NCI-H510A treated with DMSO at 0.1 percent for 48 hours (cell line): ENCODE measurements at places on chromosomes 2 and 18.

DNA sequence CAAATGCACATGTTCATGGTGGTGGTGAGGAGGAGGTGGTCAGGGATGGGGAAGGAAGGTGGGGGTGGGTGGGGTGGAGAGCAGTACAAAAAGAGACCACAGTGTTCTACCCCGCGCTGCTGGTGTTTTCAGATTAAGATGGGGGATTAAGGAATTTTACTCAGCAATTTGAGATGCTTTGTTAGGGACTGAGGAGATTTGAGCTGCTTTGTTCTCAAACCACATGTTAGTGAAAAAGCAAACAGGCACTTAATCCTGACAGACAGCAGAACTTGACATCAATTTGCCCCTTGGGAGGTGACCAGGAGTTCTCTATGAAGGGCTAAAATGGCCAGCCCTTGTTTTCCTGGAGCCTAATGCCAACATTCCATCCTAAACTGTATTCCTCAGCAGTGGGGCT is 244.5 kb downstream of the MEIS1 start:
- no peak for DNase-seq

GRCh38 chr2:237435844-237436587 is 22.1 kb upstream of the COL6A3 start:
- no peak for DNase-seq

DNA sequence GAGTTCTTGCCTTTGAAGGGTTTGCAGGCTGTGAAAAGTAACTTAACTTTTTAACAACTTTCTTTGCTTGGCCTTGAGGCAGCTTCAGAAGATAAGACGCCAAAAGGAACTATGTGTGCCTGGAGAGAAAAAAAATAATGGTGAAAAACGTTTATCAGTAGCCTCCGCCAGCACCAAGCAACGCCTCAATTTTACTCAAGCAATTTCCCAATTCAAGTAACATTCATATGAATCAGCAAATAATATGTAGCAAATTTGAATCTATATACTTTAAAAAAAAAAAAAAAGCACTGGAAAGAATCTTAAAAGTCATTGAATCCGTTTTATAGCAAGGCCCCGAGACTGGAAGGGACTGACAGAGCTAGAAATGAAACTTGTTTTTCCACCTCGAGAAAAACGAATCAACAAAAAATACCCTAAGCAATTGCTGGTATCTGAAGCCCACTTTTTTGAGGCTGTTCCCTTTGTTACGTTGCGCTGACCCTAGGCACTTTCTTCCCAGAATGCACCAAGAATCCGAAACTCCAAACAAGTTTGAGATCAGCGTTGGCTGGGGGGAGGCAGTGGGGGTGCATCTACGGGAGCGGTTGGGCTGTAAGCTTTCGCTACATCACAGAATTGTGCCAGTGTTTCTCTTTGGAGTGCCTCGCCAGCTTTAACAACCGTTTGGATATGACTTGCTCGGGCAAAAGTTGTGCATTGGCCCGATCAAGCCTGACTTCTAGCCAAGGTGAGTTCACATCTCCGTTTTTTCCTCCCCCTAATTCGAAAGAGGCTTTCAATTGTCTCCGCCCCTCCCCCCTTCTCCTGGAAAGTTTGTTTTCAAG is 2.7 kb upstream of the TGIF1 start:
- DNase-seq = peak; percentile 90

DNA sequence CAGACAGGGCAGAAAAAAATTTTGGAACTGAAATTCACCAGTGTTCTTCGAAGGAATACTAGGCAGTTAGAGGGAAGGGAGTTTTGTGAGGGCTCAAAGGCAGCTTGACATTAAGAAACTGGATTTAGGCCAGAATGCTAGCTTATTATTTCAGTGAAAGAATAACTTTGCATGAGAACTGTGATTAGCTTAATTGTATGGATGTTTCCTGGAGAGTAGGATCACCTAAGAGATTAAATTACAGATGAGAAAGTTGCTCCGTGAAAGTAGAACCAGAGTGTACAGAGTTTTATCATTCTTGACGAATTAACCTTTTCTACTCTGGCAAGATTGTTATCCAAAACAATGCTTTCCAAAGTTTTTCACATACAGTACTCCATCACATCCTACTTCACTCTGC is 6.2 kb downstream of the SPAG16 start:
- DNase-seq = no peak

- no peak for DNase-seq
These were observed 24.9 kb downstream of the IGFBP5 start for GRCh38 chr2:216670266-216671080.

GRCh38 chr2:73700661-73701447 is 36.3 kb downstream of the TPRKB start:
- no peak for DNase-seq

DNA sequence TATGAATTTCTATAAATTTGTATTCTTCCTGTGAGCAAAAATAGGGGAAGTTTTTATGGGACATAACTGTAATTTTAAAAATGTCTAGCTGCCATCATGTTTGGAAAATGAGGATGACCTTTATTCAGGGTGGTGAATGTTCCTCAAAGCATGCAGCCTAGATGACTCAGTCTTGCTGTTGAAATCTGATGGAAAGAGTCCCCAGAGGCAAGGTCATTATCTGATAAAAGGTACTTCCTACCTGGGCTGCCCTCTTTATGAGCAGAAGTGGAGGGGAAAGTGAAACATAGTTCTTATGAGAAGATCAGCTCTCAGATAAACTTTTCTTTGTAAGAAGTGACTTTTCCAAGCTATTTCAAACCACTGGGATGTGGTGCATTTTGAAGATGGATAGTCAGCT is 1144.7 kb upstream of the PIK3C3 start:
- DNase-seq = no peak

DNA sequence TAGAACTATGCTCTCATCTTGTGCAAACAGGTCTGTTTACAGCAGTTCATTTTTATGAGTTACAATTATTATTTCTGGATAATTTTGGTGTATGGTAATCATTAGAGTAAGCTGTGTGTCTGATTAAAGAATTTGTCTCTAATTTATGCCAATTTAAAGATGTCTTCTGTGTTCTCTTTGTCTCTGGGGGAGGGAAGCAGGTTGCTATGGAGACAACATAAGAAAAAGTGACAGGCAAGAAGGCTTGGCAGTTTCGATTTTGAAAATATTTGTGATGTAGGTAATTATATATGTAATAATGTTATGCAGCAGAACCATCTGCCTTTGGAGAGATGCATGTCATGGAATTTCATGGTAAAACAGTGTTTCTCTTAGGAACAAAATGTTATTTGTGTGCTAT is 78.2 kb downstream of the SH3RF3 start:
- DNase-seq = no peak

DNA sequence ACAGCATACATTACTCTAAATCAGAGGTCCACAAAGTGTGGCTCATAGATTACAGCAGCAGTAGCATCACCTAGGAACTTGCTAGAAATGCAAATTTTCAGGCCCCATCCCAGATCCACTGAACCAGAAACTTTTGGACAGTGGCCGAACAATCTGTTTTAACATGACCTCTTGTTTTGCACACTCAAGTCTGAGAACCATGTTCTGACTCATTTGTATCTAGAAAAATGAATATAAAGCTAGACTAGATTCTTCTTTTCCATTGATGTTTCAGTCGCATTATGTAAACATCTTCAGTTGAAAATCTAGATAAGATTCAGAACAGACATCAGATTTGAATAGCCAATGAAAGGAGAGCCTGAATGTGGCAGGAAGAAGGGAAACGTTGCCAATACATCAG is 608.8 kb downstream of the LRP1B start:
- no peak for DNase-seq

DNA sequence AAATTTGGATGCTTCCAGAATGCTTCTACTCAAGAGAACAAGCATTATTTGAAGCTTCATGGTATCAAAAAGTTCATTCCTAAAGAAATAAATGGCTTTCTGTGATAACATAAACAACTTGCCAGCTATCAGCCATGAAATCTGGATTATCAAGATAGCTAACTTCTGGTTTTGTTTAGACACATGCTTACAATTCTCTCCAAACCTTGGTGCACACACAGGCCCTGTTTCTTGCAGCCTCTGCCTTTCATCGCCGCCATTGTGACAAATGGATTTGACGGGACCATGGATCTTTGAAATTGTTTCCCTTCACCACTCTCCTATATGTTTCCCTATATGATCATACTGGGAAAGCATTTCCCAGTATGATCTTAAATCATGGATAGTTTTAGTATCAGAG is 47.9 kb upstream of the CABLES1 start:
- DNase-seq = no peak

- DNase-seq = no peak
These were observed 2156.0 kb upstream of the PIK3C3 start for GRCh38 chr18:39799006-39799405.

GRCh38 chr2:68771211-68771751 is 36.7 kb downstream of the ARHGAP25 start:
- DNase-seq = no peak

DNA sequence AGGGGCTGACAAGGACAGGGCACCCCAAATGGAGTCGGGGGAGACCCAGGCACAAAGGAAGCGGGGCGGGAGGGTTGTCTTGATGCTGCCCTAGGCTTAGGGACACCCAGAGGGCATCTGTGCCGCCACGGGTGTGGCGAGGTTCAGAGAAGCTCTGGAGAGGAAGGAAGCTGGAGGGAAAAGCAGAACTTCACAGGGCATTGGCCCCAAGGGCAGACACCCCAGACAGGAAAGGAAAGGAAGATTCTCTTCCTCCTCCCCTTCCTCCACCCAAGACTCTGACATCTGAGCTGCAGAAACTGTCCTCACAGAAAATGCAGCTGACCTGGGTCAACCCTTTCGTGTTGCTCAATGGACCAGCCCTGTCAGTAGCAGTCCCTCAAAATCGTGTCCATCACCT is 25.6 kb downstream of the DNMT3A start:
- DNase-seq = no peak

GRCh38 chr18:76064998-76065397 is 430.0 kb downstream of the ZNF516 start:
- peak; percentile 95 for DNase-seq

DNA sequence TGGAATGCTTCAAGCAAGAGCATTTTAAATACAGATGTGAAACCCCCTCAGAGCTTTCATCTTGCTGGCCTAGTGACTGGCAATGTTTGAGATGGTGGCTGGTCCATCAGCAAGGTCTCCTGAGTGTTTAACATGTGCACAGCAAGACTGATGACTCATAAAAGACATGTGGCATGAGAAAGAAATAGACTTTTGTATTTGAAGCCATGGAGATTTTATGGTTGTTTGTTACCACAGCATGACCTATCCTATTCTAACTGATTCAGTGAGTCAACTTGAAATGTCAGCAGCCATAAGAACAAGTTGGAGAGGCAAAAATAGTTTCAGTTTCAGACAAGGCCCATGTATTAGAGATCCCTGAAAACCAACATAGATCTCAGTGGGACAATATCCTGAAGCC is 154.7 kb upstream of the LYPD1 start:
- DNase-seq = no peak

DNA sequence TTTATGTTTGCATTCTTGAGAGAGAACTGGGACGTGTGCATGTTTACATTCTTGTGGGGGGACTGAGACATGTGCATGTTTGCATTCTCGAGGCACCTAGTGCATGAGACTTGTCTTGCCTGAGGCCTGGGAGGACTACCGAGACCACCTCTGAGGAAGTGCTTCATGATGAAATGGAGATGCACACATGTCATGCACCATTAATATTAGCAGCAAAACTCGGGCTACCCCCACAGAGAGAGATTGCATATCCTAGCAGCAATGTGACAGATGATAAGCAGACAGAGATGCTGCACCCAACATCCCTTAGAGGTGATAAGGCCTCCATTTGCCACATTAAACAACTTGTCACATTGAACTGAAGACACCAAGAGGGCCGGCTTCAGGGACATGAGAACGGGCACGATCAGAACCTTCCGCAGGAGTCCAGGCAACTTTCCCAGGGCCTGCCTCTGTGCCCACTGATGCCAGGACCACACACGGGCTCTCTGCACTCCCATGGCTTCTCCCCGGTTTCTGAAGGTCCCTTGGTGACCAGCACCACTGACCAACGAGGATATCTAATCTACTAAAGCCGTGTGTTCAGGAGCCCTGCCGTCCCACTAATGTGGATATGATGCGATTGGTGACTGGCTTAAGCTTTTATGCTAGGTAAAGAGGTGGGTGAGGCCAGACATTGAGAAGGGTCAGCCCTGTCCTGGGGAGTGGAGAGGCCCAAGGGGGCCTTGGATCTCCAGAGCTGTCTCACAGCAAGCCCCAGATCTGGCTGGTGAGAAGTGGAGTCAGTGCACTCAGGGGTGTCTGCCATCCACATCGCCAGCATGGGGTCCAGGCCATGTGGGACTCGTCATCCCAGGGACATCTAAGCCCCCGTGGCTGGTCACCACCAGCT is 208.3 kb downstream of the NDUFA10 start:
- no peak for DNase-seq

GRCh38 chr2:173354582-173355131 is at the start of gene CDCA7:
CDCA7 (plus strand) TSS chr2:173354872; CDS start chr2:173354964, 92 bp downstream.
- peak; percentile 93 for DNase-seq

DNA sequence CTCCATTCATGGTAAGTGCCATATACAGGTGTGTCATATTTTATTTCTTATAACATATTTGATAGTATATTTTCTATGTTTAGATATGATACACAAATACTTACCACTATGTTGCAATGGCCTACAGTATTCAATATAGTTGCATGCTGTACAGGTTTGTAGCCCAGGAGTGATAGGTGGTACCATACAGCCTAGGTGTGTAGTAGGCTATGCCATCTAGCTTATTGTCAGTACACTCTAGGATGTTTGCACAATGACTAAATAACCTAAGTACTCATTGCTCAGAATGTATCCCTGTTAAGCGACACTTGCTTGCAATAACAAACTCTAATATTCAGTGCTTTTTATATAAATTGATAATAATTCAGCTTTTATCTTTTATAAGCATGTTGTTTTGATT is 563.1 kb upstream of the LINC00305 start:
- peak; percentile 33 for DNase-seq

DNA sequence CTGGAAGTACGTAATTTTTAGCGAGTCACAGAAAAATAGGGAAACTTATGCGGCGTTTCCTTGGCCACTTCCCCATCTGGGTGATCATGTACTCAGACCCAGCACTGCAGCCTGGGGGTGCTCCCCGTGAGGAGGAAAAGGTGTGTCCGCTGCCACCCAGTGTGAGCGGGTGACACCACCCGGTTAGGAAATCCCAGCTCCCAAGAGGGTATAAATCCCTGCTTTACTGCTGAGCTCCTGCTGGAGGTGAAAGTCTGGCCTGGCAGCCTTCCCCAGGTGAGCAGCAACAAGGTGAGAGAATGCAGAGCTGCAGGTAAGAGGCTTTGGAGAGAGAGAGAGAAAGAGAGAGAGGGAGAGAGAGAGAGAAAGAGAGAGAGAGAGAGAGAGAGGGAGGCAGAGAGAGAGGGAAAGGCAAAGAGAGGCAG is at the start of gene IL1R2:
Gene IL1R2 (plus strand): TSS at position 240 of the 425 bp plus-strand sequence. CDS start 16,616 bp downstream, outside the sequence.
- DNase-seq = no peak

DNA sequence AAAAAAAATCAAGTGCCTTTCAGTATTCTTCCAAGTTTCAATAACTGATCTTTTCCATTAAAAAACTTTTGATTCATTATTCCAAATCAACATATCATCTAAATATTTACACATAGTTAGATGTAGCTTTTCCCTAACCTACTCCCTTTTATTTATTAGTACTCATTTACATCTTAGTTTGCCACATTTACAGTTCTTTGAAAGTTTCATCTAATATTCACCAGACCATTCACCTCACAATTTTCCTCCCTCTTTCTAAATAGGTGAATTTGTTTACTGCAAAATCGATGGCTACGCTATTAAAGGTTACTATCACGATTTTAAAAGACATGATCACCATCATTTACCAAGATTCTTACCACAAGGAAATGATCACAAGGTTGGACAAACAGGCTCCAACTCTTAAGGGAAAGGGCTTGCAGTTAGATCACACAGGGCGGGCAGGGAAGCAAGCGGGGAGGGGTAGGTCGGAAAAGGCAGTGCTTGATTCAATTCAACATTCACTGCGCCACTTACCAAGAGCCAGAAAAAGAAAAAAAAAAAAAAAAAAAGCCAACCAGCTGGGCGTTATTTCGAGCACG is 654 bp upstream of the MARCHF7 start:
- peak; percentile 63 for DNase-seq
